ENCODE measurements at places on chromosomes 16 and 17.
A peak's percentile ranks its signal among the peaks of the same experiment; 100 is the strongest.

DNA sequence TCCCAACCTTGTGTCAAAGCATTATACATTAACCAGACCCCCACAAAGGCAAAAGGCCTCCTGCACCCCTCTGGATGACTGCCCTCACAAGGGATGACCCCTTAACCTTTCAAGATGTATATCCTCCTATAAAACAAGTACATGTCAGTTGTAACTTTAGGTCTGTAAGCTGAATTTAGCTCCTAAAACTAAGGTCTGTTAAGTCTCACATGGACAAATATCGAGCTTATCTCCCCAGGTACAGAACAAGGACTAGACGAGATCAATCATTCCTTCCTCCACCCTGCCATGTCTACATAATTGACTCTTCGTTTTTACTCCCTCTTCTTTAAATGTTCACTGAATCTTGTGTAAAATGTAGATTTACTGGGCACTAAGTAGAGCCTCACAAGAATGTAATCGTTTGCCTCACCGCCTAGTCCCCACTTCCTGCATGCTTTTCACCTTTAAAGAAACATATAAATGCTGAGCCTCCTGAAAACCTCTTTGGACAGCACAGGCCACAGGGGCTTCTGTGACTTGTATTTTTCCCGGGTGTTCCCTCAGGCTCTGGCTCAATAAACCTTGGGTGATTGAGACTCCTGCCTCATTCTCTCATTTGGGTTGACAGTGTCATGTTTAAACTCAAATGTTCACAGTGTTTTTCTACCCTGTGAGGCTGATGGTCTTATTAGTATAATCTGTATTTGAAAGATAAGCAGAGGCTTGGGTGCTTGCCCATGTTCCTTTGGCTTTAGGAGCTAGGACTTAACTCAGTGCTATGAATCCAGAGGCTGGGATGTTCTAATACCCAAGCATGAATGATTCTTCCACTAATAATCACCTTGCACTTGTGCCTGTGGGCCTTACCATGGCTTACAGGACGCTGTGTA lies 37.6 kb downstream of the MMD start:
- DNase-seq = no peak

- peak; percentile 47 for DNase-seq
These were observed 51.3 kb downstream of the FTO start for GRCh38 chr16:53755026-53755910.

DNA sequence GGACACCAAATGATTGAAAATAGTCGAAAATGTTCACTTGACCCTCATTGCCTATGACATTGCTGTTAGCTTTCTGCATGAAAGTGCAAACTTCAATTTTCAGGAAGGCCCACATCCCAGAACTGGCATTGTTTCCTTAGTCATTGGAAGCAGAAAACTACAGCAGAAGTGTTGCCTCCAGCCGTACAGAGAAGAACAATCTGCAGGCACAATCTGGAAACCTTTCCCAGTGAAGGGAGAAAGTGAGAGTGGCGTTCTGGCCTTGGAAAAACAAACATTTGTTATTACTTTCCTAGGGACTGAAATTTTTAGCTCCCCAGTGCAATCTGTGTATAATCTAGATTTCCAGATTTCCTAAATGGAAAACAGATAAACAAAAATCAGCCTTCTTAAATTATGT lies 529.5 kb upstream of the RBFOX1 start:
- no peak for DNase-seq

DNA sequence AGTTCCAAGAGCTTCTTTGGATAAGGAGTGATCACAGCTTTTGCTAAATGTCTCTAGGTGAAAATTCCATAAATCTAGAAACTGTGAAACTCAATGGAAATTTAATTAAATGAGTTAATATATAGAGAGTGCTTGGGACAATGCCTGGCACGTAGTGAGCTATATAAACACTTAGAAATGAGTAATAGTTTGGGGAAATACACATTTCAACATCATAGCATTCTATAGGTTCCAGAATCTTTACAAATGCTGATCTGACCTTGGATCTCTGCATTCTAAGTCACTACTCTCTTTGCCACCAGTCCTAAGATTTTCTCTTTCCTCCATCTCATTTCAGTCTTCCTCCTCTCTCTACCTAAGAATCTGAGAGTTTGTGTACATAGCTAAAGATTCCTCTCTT lies 175.6 kb downstream of the SOX9 start:
- DNase-seq = no peak

GRCh38 chr17:17966399-17966798 lies 5.8 kb downstream of the TOM1L2 start:
- no peak for DNase-seq

DNA sequence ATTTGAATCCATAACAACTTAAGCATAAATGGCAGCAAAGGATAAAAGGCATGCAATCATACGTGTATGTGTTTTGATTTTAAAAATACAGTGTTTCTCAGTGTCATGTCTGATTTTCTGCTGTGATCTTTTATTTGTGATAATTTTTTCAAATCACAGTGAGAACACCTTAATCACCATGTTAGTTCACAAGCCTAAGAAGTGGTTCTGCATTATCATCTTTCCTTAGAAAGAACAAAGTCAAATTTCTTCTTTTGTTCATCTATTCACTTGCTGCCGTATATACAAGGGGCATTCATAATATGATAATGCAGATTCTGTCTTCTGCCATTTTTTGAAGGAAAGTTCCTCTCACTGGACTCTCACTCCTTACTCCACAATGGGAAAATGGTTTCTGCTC lies 33.3 kb upstream of the ABCA9 start:
- no peak for DNase-seq

DNA sequence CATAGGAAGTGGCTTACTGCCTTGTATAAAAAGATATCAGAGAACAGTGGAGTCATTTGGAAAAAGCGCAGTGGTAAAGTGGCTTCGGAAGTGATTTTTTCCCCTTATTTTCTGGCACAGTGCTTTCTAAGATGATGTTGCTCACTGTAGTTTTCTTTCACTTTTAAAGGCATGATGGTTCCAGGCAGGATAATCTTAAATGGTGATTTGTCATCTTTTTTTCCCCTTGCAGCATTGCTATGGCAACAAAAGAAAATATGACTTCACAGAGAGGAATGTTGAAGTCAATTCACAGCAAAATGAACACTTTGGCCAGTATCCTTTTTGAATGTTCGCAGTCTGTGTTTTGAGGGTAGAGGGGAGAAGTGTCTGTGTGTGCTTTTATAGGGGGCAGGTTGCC lies 42.5 kb downstream of the GOSR1 start:
- peak; percentile 76 for DNase-seq

DNA sequence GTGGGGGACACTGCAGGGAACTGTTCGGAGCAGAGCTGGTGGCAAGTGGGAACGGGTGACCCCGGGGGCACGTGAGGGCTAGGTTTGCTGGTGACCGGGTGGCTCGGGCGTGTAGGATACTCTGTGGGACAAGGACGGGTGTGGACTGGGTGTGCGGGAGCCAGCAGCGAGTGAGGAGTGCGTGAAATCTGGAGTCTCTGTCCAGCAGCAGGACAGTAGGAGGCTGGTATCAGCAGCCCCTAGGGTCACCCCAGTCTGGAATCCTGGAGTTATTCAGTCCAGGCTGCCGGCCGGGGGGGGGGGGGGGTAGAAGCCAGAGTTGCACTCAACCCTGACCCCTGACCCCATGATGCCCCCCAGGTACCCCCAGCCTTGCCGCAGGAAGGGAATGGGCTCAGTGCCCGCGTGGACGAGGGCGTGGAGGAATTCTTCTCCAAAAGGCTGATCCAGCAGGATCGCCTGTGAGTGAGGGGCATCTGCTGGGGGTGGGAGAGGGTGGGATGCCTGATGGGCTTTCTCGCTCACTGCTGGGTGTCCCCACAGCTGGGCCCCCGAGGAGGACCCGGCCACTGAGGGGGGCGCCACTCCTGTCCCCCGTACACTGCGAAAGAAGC lies 6.2 kb downstream of the ACD start:
- no peak for DNase-seq

DNA sequence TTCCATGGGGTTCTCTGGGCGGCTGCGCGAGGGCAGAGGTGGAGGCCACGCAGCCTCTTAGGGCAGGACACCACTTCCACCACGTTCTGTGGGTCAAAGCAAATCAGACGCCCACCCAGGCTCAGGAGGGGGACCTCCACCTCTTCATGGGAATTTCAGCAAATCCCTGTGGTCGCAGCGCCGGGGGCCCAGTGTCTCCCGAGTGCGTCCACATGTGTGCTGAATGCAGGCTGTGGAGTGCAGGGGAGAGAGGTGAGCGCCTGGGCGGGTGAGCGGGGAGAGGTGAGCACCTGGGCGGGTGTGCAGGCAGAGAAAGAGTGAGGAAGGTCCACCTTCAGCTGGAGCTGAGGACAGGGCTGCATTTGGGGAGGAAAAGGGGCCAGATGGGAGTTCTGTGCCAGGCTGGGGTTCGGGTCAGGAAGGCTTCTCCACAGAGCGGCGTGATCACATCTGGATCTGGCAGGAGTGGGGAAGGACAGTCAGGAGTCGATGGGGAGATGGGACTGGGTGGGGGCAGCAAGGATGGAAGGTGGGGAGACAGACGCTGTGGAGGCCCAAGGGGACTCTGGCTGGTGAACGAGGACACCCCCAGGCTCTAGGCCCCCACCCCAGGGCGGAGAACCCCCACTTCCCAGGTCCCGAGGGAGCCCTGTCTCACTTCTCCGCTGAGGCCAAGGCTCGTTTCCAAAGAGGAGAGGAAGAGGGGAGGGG lies 36.8 kb upstream of the CBFA2T3 start:
- DNase-seq = no peak

GRCh38 chr16:84411768-84412167 lies 43.4 kb downstream of the ATP2C2 start:
- DNase-seq = no peak

All from GM03348 (cell line).